ENCODE measurements at places on chromosomes 1 and 21. TPM values are rescaled to one million over a fixed set of nuclear protein-coding genes. Genes with fewer than 3 reads are reported as not detected.

DNA sequence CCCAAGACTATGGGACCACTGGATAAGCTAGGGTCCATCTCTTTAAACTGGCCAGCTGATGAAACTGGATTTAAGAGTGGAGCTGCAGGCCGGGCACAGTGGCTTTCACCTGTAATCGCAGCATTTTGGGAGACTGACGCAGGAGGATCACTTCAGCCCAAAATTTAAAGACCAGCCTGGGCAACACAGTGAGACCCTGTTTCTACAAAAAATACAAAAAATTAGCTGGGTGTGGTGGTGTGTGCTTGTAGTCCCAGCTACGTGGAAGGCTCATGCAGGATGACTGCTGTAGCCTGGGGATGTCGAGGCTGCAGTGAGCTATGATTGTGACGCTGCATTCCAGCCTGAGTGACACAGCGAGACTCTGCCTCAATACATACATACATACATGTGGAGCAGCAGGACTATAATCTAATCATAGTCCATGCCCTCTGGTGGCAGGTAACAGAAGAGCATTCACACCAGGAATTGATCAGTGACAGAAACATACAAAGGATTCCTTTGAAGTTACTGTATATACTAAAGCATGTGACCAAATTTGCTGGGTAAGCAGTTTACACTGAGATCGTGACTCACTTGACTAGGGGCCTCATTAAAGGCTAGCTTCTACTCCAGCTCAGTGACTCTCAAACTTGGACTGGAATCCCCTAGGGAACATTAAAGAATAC lies 101.5 kb upstream of the SLFNL1 start:
- no peak for DNase-seq

- no peak for DNase-seq
Measured at GRCh38 chr1:205261946-205262691, 34.4 kb downstream of the TMCC2 start.

GRCh38 chr21:30689822-30690221 lies 28.8 kb downstream of the KRTAP21-3 start:
- DNase-seq: no peak

- DNase-seq: no peak
Measured at GRCh38 chr1:150696590-150696989, 364 bp downstream of the GOLPH3L start.

DNA sequence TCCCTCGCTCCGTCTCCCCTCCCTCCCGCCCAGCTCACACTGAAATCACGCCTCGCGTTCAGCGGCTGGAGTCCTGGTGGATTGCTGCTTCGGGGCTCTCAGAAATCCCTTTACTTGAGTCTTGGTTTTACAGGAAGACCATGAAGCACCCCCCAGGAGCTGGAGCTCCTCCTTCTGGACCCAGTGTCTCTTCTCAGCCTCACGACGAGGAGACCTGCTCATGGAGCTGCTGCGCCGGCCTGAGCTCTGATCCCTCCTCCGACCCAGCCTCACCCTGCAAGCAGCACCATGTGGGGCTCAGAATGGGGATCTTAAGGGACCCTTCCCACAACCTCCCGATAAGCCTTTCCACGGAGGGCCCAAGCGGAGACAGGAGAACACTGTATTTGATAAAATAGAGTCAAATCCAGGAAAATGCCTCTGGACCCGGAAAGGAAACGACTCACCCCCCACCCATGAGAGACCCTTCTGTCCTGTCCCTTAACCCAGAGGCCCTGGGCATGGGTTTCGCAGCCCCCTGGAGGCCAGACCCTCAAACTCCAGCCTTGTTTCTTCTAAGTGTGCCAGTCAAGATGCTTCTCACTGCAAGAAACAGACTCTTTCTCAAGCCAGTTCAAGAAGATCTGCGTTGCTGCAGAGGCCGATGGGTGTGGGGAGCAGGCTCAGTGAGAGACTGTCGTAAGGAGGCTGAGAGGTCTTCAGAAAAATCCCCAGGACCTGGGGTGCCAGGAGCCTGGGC lies 26.1 kb downstream of the PDE9A start:
- DNase-seq: no peak

DNA sequence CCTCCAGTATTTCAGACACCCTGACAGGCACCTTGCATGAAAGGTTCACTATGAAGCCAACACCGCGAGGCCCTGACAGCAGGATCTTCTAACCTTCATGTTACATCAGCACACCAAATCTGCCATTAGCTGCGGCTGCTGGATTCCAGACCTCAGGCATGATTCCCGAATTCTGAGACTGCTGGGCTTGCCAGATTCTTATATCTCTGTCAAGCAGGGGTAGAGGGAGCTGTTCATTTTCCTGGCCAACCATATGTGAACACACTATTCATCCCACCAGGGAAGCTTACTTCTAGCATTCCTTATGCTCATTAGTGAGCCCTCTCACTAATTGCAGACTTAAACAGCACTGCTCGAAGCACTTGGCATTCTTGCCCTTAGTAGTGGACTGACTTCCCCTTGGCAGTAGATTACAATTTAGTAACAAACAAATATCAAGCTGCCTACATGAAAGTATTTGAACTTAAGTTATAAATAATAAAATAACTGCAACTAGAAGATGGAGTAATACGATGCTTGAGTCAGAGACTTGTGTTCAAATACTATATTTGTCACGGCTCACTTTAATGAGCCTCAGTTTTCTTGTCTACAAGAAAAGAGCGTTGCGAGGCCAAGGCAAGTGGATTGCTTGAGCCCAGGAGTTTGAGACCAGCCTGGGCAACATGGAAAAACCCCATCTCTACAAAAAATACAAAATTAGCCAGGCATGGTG lies 43.3 kb downstream of the NID1 start:
- DNase-seq: no peak

The LYSMD1 gene
- 3.5 TPM for polyA plus RNA-seq

The CRYBG2 gene
- polyA plus RNA-seq: 0.43 TPM

The OR2T11 gene
- polyA plus RNA-seq: not detected

The TFF3 gene
- not detected for polyA plus RNA-seq
